ENCODE measurements at places on chromosomes 1 and 21. TPM values are rescaled to one million over a fixed set of nuclear protein-coding genes. Genes with fewer than 3 reads are reported as not detected.

GRCh38 chr1:112318698-112319370 is 77.2 kb upstream of the CTTNBP2NL start:
- H3K27ac ChIP-seq, result peak overlapping the region; percentile 61
- H3K4me3 ChIP-seq, result no peak overlapping the region
- peaks cover 29% of the 10 kb centered on the region for H3K4me1 ChIP-seq

- H3K27me3 ChIP-seq, result no peaks in the 10 kb centered on the region
- no peaks in the 10 kb centered on the region for H3K4me1 ChIP-seq
- peaks cover 31% of the 10 kb centered on the region for H3K36me3 ChIP-seq
- no peak overlapping the region for H3K4me3 ChIP-seq
- DNase-seq, result no peak
These were observed 176.3 kb downstream of the SDCCAG8 start for GRCh38 chr1:243432136-243432535.

The OVAAL gene
- not detected for total RNA-seq

DNA sequence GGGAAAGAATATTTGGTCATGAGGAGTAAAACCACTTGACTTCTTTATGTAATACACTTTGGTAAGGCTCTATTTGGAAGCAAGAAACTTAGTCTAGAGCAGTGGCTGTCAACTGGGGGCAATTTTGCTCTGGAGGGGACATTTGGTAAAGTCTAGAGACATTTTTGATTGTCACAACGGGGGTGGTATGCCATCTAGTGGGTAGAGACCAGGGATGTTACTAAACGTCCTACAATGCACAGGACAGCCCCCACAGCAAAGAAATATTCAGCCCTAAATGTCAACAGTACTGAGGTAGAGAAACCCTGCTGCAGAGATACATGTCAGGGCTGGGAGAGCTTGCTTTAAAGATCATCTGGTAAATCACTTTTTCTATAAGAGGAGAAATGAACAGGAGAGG is 13.5 kb downstream of the FUCA1 start:
- H3K27ac ChIP-seq, result no peak overlapping the region
- H3K36me3 ChIP-seq, result peaks cover 67% of the 10 kb centered on the region
- no peak overlapping the region for H3K4me3 ChIP-seq
- DNase-seq, result no peak

- no peak for DNase-seq
- H3K27ac ChIP-seq, result no peak overlapping the region
- no peak overlapping the region for H3K4me3 ChIP-seq
- H3K27me3 ChIP-seq, result no peaks in the 10 kb centered on the region
- H3K36me3 ChIP-seq, result no peaks in the 10 kb centered on the region
- H3K4me1 ChIP-seq, result no peaks in the 10 kb centered on the region
These were observed 98.8 kb downstream of the ST3GAL3 start for GRCh38 chr1:43806183-43806582.

DNA sequence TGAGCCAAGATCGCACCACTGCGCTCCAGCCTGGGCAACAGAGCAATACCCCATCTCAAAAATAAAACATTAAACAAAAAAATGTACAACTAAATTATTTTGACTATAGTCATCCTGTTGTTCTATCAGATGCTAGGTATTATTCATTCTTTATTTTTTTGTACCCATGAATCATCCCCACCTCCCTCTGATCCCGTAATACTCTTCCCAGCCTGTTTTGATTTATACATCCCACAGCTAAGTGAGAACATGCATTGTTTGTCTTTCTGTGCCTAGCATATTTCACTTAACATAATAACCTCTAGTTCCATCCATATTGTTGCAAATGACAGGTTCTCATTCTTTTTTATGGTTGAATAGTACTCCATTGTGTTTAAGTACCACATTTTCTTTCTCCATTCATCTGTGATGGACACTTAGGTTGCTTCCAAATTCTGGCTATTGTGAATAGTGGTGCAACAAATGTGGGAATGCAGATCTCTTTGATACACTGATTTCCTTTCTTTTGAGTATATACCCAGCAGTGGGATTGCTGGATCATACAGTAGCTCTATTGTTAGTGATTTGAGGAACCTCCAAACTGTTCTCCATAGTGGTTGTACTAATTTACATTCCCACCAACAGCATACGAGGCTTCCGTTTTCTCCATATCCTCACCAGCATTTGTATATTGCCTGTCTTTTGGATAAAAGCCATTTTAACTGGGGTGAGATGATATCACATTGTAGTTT is 84.4 kb downstream of the MACF1 start:
- no peak for DNase-seq
- no peaks in the 10 kb centered on the region for H3K27me3 ChIP-seq
- no peak overlapping the region for H3K4me3 ChIP-seq
- H3K36me3 ChIP-seq, result peaks cover 88% of the 10 kb centered on the region
- no peak overlapping the region for H3K27ac ChIP-seq

DNA sequence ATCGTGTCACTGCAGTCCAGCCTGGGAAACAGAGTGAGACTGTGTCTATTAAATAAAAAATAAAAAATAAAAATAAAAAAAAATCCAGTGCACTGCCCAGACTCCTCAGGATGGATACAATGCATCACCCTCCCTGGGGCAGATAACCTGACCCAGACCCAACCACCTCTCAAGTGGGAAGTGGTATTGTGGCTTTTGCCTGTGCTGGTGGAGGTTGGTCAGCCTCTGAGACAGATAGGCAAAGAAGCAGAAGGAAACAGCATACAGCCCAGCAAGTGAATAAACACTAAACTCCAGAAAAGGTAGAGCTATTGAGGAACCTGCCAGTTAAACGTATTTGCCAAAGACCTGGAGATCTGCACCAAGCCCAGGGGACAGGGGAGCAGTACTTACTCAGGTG is 22.0 kb downstream of the HHIPL2 start:
- no peaks in the 10 kb centered on the region for H3K4me1 ChIP-seq
- no peak overlapping the region for H3K27ac ChIP-seq
- H3K27me3 ChIP-seq, result no peaks in the 10 kb centered on the region
- DNase-seq, result no peak

The GPR25 gene
- not detected for total RNA-seq

GRCh38 chr1:54461731-54462596 is 55.8 kb upstream of the SSBP3 start:
- peaks cover 5% of the 10 kb centered on the region for H3K27me3 ChIP-seq
- DNase-seq, result peak; percentile 66
- H3K4me1 ChIP-seq, result peaks cover 32% of the 10 kb centered on the region
- no peaks in the 10 kb centered on the region for H3K36me3 ChIP-seq
- H3K4me3 ChIP-seq, result no peak overlapping the region

- no peak overlapping the region for H3K27ac ChIP-seq
- H3K4me1 ChIP-seq, result peaks cover 26% of the 10 kb centered on the region
- H3K36me3 ChIP-seq, result no peaks in the 10 kb centered on the region
- DNase-seq, result peak; percentile 75
- no peak overlapping the region for H3K4me3 ChIP-seq
These were observed 19.4 kb downstream of the PLEKHO1 start for GRCh38 chr1:150168960-150169601.

The SLAMF9 gene
- not detected for total RNA-seq

DNA sequence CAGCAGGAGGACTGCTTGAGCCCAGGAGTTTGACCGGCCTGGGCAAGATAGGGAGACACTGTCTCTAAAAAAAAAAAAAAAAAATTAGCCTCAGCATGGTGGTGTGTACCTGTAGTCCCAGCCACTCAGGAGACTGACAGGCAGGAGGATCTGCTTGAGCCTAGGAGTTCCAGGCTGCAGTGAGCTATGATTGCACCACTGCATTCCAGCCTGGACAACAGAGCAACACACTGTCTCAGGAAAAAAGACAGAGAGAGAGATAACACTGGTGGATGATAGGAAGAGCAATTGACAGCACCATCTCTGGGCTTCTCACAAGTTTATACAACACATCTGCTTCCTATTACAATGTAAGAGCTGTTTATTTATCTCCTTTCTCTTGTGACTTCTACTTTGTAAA is 2.4 kb upstream of the RNU11 start:
- no peak overlapping the region for H3K4me3 ChIP-seq
- DNase-seq, result no peak
- H3K36me3 ChIP-seq, result no peaks in the 10 kb centered on the region
- no peak overlapping the region for H3K27ac ChIP-seq

DNA sequence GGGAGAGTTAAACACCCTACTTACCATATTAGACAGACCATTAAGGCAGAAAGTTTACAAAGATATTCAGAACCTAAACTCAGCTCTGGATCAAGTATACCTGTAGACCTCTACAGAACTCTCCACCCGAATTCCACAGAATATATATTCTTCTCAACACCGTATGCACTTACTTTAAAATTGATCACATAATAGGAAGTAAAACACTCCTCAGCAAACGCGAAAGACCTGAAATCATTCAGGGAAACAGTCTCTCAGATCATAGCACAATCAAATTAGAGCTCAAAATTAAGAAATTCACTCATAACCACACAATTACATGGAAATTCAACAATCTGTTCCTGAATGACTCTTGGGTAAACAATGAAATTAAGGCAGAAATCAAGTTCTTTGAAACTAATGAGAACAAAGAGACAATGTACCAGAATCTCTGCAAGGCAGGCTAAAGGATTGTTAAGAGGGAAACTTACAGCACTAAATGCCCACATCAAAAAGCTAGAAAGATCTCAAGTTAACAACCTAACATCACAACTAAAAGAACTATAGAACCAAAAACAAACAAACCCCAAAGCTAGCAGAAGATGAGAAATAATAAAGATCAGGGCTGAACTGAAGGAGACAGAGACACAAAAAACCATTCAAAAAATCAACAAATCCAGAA is 19.1 kb downstream of the CD84 start:
- no peaks in the 10 kb centered on the region for H3K4me1 ChIP-seq
- no peaks in the 10 kb centered on the region for H3K27me3 ChIP-seq
- H3K4me3 ChIP-seq, result no peak overlapping the region
- no peak for DNase-seq
- H3K36me3 ChIP-seq, result no peaks in the 10 kb centered on the region

The LGR6 gene
- total RNA-seq, result not detected

The C1orf141 gene
- not detected for total RNA-seq

- H3K4me3 ChIP-seq, result no peak overlapping the region
- H3K27ac ChIP-seq, result no peak overlapping the region
- peaks cover 26% of the 10 kb centered on the region for H3K36me3 ChIP-seq
- H3K27me3 ChIP-seq, result no peaks in the 10 kb centered on the region
- H3K4me1 ChIP-seq, result peaks cover 11% of the 10 kb centered on the region
These were observed 24.0 kb downstream of the QSOX1 start for GRCh38 chr1:180178511-180179161.

DNA sequence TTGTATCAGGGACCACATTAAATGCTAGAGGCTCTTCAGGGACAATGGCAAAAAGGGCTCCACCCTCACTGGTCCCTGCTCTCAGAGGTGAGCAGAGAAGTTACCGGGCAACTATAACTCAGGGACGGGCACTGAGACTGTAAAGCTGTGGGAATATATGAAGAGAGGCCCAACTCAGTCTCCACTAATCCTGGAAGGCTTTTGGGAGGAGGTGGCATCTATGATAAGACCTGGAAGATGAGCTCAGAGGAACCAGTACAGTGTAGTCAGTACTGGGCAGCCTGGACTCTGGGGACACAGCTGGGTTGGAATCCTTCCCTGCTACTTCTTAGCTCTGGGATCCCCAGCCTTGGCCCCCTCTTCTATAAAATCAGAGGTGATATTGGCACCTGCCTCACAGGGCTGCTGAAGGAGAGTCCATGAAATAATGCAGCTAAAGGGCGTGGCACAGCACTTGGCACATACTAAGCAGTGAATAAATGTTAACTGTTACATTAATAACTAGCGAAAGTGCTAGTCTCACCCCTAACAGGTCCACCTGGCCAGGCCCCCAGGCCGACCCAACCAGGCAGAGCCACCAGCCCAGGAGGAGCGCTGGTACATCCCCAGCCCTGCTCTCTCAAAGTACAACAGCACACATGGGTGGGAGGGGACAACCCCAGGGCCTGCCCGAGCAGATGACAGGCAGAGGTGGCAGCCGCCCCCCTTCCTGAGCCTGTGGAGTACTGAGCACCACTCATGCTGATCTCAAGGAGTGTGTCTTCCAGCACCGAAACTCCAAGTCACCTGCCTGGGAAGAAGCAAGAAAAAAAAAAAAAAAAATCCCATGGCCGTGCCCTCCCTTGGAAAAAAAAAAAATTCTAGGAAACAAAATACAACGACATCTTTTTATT is 62.7 kb downstream of the CASZ1 start:
- no peak overlapping the region for H3K4me3 ChIP-seq
- peaks cover 37% of the 10 kb centered on the region for H3K4me1 ChIP-seq
- H3K36me3 ChIP-seq, result no peaks in the 10 kb centered on the region
- no peak for DNase-seq
- no peaks in the 10 kb centered on the region for H3K27me3 ChIP-seq

DNA sequence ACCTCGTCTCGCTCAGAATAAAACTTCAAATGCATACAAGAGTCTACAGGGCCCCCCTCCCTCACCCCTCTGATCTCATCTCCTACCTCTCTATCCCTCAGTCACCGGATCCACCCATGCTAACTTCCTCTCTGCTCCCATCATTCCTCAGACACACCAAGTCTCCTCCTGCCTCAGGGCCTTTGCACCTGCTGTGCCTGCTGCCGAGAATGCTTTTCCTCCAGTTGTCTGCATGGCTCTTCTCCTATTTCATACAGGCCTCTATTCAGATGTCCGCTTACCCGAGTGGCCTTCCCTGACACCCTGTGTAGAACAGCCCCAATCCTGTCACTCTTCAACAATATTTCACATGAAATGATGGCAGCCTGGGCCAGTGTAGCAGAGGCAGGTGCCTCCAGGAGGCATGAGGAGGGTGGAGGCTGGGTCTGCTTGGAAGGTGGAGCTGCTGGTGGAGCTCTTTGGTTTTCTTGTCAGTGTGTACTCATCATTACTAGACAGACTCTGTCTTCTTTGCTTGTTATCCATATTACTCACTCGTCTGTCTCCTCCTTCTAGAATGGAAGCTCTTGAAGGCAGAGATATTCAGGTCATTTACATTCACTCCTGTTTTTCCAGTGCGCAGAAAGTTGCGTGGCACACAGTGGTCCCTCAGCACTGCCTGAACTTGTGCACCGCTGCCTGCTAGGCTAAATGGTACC is 4.2 kb downstream of the SH2D2A start:
- DNase-seq, result no peak
- peaks cover 22% of the 10 kb centered on the region for H3K4me1 ChIP-seq
- no peaks in the 10 kb centered on the region for H3K27me3 ChIP-seq
- H3K36me3 ChIP-seq, result no peaks in the 10 kb centered on the region
- H3K4me3 ChIP-seq, result no peak overlapping the region

DNA sequence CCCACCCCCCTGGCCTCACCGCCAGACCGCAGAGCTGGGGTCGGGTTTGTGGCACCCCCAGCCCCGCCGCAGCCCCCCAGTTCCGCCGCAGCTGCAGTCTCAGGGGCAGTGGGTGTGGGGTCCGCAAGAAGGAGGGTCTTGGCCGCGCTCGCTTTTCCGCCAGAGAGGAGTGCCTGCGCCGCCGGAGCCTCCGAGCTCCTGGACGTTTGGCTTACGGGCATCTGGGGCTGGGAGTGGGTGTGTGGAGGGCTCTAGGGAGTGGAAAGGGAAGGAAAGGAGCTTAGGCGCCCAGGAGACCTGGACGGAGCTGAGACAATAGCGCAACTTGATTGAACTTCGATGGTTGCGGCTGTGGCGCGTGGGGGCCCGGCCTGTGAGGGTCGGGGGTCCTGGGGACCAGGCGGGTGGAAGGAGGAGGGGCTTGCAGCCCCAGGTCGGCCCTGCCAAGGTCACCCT is 88.8 kb upstream of the IPO9 start:
- no peaks in the 10 kb centered on the region for H3K27me3 ChIP-seq
- peaks cover 38% of the 10 kb centered on the region for H3K4me1 ChIP-seq
- peak overlapping the region; percentile 86 for H3K27ac ChIP-seq
- DNase-seq, result peak; percentile 52

The PRKAA2 gene
- total RNA-seq, result 9.0 TPM

Data from stomach (tissue), 19 donors.